ENCODE measurements at places on chromosomes 7 and 10. TPM values are rescaled to one million over a fixed set of nuclear protein-coding genes. Genes with fewer than 3 reads are reported as not detected.

Gene HOXA3
- not detected for total RNA-seq

- no peak for DNase-seq
These were observed 571.3 kb upstream of the NRG3 start for GRCh38 chr10:81303656-81304055.

DNA sequence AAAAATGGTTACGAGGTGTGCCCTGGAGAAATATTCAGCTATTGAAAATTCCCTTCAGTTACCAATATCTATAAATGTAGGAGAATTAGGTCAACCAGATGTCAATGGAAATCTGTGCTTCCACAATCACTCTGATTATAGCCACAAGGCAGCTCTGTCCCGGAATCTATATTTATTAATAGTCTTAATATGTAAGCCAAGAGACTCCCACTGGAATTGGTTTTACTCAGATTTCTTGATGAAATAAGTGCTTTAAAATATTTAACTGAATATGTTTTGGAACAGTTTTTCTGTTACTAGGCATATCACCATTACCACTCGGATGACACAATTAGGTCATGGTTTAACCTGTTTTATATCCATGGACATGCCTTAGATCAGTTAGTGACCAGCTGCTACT lies 169.6 kb downstream of the POM121L12 start:
- no peak for DNase-seq

Gene SPDYE8
- total RNA-seq: not detected

GRCh38 chr7:42543953-42544352 lies 306.9 kb upstream of the GLI3 start:
- DNase-seq: no peak

Gene TAC1
- total RNA-seq: not detected

GRCh38 chr10:78952030-78952429 lies 116.7 kb upstream of the ZMIZ1 start:
- DNase-seq: no peak

DNA sequence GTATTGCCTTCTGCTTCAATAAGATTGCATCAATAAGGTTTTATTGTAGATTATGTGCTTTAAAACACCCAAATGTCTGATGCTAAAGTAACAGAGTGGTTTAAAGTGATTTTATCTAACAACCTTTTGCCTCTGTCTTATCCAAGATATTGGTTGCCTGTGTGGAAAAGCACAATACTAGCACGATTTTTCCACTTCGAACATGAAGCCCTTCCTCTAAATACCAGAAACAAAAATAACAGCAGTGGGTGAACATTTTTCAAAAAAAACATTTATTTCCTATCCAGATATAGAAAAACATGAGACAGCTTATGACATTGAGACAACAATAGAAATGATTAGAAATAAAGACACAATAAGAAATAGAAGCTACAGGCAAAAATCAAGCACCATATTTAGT lies 59.5 kb upstream of the MDFIC start:
- DNase-seq: no peak

DNA sequence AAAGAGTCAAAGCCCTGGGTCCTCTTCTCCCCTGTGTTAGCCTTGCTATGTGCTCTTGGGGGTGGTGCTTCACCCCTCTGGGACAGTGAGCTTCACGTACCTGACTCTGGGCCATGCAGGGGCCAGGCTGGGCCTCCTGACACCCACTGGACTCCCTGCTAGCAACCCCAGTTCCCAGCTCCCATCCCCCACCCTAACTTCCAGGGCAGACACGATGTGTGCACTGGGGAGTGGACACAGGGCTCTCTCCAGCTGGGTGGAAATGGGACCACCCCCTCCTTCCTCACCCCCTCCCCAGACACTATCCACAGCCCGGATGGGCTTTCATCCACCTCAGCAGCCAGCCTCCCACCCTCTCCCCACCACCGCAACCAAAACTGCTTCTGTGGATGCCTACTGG lies 113.0 kb upstream of the ZNF479 start:
- no peak for DNase-seq

DNA sequence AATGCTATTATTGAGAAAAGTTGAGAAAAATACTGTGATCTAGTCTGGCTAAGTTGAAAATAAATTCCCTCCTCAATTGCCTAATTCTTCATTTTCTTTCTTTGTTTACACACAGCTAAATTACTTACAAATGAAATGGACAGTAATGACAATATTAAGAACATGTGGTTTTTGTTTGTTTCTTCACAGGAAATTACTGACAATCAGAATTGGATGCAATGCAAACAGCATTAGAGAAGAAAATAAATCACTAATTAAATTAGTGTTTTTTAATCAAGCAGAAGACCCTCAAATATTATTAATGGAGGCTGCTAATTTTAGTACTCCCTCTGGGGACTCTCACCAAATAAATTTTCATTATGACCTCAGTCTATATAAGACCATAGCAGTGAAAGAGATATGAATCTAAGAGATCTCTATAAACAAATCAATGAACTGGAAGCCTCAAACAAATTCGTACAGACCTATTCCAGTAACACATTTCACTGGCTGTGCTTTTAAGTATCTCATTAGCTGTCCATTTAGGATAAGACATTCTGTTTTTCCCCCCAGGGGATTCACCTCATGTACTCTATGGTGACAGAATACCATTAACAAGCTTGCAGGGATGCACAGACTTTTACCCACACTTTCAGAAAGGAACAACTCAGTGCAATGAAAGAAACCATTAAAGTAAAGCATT lies 202.0 kb upstream of the DGKB start:
- DNase-seq: no peak

Gene CFAP46
- total RNA-seq: not detected

Measured in activated CD4-positive, alpha-beta memory T cell treated with anti-CD3 and anti-CD28 coated beads, Interleukin-2, amount 10 ng/mL, durations not matched to agents 7 days and 5 days (primary cell).